Testis (tissue), 5 donors: ENCODE measurements at places on chromosomes 2 and 18. TPM values are rescaled to one million over a fixed set of nuclear protein-coding genes. Genes with fewer than 3 reads are reported as not detected.

DNA sequence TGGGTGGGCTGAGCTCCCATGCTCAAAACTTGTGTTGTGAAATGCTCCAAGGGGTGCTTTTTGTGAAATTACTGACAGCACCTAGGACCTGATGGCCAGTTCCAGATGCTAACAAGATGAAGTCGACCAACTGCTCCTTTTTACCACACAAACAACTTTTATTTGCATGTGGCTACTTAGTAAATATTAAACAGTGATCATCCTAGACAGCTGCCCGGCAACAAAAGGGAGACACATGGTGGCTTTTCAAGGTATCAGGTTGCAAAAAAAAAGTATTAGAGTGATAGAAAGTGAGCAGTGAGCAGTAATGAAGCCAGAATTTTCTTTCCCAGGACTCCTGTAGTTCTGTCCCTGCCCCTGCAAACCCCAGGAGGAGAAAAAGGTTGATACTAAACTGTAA, 118.5 kb downstream of the RPIA start:
- no peak for DNase-seq

DNA sequence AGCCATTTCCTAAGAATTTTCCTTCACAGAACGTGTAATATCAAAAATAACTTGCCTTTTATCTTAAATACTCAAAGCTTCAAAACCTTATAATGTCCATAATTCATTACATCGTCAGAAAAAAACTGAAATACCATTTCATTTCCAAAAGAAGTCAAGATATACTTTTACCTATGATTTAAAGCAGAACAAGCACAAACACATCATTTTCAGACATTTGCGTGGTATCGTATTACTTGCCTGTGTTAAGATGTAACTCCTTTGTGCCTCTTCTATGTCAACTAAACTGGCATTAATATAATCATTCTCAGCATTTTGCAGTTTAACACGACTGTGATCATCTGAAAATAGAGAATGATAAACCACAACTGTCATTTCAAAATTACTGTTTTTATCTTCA, 47.5 kb downstream of the PTPN2 start:
- no peak for DNase-seq

DNA sequence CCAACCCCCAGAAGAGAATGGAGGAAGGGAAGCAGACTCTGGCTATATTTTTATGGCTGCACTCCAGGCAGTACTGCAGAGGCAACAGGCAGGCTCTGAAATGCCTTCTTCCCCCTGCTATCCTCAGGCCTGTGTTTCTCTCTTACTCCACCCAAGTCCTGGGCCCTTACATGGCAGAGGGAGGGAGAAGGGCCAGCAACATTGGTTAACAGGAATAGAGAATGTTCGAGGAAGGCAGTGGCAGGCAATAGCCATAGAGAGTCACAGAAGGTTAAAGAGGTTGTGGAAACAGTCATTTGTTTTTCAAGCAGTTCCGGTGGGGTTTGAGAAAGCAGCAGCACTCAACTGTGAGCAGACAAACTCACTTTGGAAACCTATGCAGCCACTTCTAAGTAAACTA, 15.1 kb upstream of the DARS1 start:
- DNase-seq = no peak

GRCh38 chr2:11749646-11750349, 3.4 kb downstream of the LPIN1 start:
- DNase-seq = peak; percentile 61

RAB11FIP5 gene
- 332 TPM for polyA plus RNA-seq

DNA sequence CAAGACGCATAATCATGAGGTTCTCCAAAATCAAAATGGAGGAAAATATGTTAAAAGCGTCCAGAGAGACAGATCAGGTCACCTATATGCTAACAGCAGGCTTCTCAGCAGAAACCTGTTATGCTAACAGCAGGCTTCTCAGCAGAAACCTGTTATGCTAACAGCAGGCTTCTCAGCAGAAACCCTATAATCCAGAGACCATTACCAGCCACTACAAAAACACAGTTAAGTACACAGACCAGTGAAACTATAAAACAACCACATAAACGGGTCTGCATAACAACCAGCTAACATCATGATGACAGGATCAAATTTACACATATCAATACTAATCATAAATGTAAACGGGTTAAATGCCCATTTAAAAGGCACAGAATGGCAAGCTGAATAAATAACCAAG, 1548.4 kb upstream of the TMEFF2 start:
- DNase-seq = no peak

- DNase-seq = no peak
Observed at GRCh38 chr18:42348722-42349121, 393.7 kb downstream of the PIK3C3 start.

GRCh38 chr2:236973343-236973980, 112.2 kb upstream of the COPS8 start:
- DNase-seq = no peak

- DNase-seq = no peak
Observed at GRCh38 chr2:51387235-51387634, 355.3 kb upstream of the NRXN1 start.

DYNC1I2 gene
- polyA plus RNA-seq = 114 TPM

DNA sequence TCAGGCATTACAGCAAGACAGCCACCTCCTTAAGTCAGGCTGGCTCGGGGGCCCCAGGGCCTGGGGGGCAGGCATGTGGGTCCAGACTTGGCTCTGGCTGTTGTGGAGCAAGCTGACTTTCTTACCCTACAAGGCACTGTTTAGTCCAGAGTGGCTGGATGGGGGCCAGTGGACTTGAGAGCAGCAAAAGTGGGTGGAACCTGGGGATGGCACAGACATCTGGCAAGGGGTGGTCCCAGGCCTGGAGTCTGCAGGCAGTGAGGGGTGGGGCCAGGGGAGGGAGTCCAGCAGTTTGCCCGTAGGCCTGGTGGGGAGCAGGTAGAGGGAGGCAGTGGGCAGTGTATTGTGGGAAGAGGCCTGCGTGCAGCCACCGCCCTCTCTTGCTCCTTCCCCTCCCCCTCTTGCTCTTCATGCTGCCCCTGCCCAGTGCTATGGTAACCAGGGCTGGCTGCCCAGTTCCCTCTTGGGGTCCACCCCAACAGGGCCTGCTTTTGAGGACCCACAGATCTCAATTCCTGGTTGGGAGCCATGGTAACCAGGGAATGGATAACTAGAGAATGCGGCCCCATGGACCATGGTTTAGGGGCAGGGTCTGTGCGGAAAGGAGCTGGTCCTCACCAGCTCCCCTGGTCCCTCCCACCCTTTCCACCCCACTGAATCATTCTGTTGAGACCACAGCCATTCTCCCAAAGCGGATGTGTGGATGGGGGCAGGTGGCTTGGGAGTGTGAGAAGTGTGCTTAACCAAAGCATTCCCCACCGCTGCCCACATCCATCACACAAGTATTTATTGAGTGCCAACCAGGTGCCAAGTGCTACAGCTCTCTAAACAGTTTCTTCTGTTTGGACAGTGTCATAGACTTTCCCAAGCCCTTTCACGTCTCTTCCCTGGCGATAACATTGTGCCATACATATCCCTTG, 19.3 kb downstream of the SPEG start:
- no peak for DNase-seq

MEP1B gene
- 0.78 TPM for polyA plus RNA-seq

GRCh38 chr18:55402731-55403405, 185.1 kb downstream of the TCF4 start:
- no peak for DNase-seq

DNA sequence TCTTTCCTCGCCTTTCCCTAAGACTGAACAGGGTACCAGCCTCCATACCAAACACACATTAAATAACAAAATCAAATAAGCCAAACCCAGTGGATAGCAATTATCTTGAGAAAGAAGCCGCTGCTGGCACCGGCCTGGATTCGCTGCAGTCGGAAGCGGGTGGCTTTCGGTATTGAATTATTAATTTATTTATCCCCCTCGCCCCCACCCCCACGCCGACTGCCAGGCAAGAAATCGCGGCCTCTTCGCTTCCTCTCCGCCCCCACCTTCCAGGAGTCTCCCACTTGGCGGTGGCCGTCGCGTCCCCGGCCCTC, 370 bp upstream of the ZNF804A start:
- DNase-seq = no peak

SLC9A2 gene
- polyA plus RNA-seq = 16.3 TPM

CCDC141 gene
- polyA plus RNA-seq = 2.2 TPM

TMEM182 gene
- polyA plus RNA-seq = 4.1 TPM

DNA sequence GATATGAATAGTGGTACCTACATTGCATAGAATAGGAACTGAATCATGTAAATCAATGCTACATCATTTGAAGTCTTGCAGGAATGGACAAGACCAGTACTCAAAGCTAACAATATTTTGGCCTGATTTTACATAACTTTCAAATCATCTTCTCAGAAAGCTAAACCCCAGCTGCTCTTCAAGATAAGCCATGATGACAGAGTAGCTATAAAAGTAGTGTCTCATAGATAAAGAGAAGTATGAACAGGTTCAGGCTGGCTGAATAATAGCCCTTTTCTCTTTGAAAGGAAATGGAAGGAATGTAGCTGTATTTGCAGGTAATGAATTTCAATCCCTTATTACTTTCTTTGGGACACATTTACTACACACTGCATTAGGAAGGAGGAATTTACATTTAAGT, 28.2 kb downstream of the TSPYL6 start:
- DNase-seq = no peak

- no peak for DNase-seq
Observed at GRCh38 chr18:75723521-75724340, 296.2 kb upstream of the SMIM21 start.

DNA sequence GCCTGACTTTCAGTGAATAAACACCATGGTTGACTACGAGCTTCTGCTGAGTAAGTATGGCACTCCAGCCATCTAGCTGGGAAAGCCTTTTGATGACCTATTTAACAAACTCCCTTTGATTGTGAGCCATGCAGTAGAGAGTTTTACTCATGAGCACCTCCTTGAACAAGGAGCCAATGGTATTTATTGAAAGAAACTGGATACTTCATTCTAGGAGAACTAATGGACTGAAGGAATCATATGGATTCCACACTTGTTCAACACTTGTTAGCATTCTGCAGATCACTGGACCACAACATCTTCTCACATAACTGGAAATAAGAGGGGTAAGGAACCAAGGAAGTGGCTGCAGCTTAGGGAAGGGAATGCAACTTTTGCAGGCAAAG, 320.9 kb upstream of the ETAA1 start:
- DNase-seq = no peak

GRCh38 chr18:8773980-8774379, 68.6 kb downstream of the MTCL1 start:
- DNase-seq = peak; percentile 10

DNA sequence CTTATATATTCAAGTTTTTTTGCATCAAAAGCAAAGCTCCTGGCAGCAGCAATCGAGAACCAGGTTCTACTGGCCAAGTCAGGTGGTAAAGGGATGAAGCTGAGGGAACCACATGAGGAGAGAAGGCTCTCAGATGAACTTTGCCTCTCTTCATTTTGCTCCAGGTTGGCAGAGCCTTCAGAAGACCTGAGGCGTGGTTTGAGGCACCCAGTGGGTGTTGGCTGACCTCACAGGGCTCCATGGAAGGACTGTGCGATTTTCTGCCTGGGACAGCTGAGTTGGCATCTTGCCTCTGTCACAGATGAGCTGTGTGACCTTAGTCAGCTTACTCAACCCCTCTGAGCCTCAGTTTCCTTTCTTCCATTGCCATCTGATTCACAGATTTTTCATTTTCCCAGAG, 89.0 kb downstream of the INSIG2 start:
- no peak for DNase-seq
